ENCODE measurements at places on chromosomes 11 and 22.
A peak's percentile ranks its signal among the peaks of the same experiment; 100 is the strongest.

DNA sequence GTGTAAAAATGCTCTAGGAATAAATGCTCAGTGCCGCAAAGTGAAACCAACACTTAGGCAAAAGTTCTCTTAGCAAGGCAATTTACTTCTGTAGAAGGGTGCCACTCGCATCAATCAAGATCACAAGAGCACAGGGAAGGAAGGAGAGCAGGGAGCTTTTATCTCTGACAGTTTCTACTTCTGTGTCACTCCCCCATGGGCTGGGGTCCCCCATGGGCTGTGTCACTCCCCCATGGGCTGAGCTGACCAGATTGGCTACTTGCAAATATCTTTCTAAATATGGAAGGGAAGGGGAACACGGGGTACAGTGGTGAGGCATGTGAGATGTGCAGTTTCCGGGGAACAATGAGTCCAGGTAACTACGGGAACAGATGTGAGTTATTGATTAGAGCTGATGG, 397 bp downstream of the OR52N2 start:
- peak; percentile 77 for DNase-seq

DNA sequence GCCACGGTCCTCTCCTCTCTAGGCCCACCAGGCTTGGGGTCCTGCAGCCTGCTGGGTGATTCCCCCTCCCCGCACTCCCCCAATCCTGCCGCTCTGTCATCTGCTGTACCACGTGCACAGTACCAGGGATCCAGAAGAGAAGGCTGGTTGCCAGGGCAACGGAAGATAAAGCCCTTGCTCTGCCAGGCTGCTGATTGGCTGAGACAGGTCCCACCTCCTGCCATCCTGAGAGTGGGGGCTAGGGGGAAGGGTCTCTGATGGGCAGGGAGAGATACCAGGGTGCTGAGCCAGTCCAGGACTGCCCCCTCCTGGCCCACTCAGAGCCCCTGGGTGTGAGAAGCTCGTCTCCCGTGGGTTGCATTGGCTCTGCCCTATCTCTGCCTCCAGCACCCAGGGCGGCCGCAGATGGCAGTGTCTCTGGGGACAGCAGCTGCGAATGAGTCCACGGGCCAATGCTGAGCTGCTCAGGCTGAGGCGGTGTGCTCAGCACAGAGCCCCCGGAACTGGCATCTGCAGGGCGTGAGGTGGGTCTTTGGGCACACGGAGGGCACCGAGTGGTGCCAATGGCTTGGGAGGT, at the start of gene SMIM45:
Gene SMIM45 (plus strand): TSS at position 253 of the 577 bp plus-strand sequence.
- no peak for DNase-seq

DNA sequence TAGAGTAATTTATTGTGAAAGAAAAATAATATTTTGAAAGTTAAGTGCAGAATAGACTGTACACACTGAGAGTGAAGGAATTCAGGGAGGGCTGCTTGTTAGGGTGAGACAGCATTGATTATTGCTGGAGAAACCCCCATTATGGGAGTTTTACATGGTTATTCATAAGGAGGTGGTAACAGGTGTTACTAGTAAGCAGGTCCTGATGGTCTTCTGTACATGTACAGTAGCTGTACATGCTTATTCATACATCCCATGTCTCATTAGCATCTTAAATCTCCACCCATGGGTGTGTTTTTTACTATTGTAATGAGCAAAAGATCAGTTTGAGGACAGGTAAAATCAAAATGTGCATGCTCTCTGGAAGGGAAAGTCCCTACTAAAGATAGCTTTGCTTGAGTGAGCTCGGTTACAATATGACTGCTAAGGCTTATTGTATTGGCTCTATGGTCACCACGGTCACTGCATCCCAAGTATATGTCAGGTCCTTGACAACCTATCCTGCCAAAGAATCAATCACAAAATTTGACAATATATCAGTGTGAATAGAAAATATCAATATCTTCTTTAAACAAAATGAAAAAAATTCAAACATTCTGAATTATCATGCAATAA, 6.2 kb downstream of the KDM4F start:
- no peak for DNase-seq

DNA sequence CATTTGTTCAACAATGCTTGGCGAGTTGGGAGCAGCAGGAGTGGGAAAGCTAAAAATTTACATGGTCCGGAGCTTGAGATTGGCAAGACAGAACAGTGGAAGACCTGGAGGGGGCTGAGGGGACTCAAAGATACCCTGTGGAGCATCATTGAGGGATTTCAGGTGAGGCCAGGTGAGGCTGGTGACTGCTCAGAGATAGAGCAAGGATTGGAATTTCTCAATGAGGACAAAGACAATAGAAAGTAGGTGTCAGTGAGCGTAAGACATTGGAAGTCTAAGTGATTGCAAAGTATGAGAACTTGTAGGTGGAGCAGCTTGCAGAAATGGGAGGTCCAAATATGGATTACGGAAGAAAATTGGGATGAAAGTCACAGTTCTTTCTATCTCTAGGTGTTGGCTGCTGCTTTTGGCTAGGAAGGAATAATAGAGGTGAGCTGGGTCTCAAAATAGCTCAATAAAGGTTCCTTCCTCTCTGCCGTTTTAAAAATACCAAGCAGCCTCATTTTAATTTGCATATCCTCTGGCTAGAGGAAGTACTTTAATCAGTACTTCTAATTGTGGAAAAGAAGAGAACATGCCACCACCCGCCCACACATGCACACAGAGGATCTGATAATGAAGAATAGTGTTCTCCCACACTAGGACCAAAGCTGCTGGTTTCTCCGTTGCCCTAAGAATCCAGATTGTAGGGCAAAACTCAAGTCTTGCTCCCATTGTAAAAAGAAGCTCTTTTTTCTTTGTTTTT, 41.8 kb upstream of the SORL1-AS1 start:
- no peak for DNase-seq

DNA sequence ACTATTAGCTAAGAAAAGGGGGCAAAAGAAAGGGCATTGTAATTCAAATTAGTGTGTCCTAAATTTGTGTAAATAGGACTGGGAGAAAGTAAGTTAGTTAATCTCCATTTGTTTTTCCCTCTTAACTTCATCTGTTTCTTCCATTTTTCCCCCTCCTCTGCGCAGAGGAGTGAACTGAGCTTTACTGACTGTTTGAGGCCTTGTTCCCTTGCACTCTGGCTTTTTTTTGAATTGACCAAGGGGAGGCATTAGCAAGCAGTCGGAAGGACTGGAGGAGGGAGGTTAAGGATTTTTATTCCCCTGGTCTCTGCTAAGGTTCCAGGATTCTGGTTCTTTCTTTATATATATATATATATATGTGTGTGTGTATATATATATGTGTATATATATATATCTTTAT, 15.2 kb upstream of the FANCF start:
- DNase-seq = no peak

- DNase-seq = peak; percentile 6
These were observed 8.8 kb downstream of the FOXR1 start for GRCh38 chr11:118980191-118980881.

DNA sequence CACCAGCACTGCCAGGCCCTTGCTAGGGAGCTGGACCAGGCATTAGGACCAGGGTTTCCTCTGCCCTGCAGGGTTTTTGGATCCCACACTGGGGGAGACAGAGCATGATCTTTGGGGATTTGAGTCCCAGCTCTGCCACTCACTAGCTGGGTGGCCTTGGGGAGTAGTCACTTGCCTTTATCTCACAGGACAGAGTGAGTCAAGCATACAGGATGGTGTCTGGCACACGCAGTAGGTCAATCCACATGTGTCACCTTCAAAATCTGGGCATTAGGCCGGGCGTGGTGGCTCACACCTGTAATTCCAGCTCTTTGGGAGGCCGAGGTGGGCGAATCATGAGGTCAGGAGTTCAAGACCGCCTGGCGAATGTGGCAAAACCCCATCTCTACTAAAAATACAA, 2.7 kb downstream of the NEFH start:
- no peak for DNase-seq

- DNase-seq = no peak
These were observed 451.3 kb upstream of the B3GAT1 start for GRCh38 chr11:134863294-134863693.

DNA sequence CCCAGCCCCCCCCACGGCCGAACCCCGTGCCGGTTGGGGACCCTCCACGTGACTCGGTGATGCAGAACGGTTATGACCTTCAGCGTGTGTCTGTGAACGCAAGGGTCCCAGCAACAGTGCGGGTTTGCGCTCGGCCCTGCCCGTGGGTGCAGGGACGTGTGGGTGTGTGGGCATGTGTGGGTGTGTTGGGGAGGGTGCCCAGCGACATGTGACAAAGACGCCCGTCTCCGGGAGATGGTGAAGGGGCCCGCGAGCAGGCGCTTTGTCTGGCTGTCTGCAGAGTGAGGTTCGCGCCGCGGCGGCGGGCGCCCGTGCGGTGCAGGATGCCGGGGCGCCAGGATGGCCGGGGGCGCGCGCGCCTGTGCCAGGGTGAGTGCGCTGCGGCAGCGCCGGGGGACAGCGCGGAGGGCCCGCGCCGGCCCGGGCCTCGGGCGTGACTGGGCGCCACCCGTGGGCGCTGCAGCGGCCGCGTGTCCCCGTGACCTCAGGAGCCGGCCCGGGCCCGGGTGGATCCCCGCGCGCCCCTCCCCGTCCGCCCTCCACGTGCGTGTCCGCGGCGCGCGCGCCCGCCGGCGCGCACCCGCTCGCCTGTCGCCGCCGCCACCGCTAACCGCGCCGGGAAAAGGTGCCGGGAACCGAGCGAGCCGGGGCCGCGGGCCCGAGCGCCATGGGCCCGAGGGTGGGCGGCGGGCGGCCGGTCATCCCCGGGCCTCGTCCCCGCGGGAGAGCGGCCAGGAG, at the start of gene LRFN4:
Gene LRFN4 (plus strand): TSS at position 569 of the 738 bp plus-strand sequence. CDS start 681 bp downstream, outside the sequence.
- no peak for DNase-seq

GRCh38 chr11:72842653-72843330, 28.6 kb downstream of the ATG16L2 start:
- no peak for DNase-seq

GRCh38 chr11:30393012-30393411, 70.1 kb downstream of the ARL14EP start:
- peak; percentile 10 for DNase-seq

DNA sequence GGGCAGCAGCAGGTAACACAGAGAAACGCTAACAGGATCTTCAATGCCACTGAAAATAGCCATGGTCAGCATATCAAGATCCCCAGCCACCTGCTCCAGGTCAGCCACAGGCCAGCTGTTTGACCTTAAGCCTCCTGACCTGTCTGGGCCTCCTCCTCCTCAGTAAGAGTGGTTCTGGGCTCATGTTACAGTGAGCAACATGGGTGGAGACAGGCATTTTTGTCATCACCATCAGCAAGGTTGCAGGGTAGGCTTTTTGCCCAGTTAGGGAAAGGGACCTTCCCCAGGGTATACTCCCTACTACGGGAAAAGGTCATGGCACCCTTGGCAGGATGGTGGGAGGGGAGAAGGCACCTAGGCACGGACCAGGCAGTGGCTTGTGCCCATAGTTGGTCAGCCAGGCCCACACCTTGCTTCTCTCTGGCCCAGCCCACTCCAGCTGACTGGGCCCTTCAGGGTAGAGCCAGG, 131.8 kb upstream of the PARVA start:
- no peak for DNase-seq

GRCh38 chr11:111450480-111451320, 61.5 kb downstream of the BTG4 start:
- no peak for DNase-seq

GRCh38 chr11:118142809-118143208, 9.8 kb downstream of the SCN4B start:
- peak; percentile 46 for DNase-seq

GRCh38 chr11:36156817-36157519, 132.3 kb downstream of the COMMD9 start:
- no peak for DNase-seq

DNA sequence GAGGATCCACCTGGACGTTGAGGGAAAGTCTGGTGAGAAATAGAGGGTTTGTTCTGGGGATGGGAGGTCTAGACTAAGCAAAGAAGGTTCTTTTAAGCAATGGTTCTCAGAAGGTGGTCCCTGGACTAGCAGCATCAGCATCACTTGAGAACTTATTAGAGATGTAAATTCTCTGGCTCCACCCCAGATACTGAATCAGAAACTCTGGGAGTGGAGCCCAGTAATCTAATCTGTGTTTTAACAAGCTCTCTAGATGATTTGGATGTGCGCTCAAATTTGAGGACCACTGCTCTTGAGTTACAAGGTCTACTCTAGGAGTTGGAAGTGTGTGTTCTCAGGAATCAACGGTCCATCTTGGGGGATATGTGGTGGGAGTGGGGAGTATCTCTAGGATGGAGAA, 3.3 kb upstream of the ABCG4 start:
- no peak for DNase-seq

DNA sequence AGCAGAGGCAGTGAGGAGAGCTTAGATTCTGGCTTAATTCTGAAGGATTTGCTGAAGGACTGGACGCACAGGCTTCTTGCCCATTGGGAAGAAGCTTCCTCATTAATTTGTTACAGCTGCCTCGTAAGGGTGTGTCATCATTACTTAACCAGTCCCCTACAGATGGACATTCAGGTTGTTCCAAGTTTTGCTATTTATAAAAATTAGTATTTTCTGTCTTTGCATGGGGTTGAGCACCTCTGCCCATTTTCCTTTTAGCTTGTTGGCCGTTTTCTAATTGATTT, 38.1 kb downstream of the CAPN1 start:
- no peak for DNase-seq

GRCh38 chr11:48064306-48064705, 83.9 kb downstream of the PTPRJ start:
- no peak for DNase-seq

GRCh38 chr11:14312736-14313438, 46.1 kb downstream of the RRAS2 start:
- no peak for DNase-seq

GRCh38 chr11:111378861-111379601, at the start of gene POU2AF1:
Gene POU2AF1 (minus strand): TSS chr11:111379275. CDS start chr11:111379177, 98 bp downstream.
- no peak for DNase-seq

DNA sequence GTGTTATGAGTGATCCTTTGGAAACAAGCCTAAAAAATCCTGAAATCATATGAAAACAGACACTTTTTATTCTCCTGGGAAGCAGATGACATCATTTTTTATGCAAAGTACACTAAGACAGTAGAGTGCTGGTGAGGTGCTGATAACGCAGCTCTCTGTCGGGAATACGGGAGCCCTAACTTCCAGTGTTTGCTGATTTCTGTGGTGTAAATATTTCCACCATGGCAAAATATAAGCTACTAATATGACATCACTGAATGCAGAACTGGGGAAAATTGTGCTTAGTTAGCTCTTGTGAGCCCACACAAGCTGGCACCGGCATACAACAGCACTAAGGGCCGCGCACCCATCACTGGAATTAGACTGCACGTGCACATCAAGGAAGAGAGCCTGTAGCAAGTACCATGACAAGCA, 82.6 kb downstream of the FAM76B start:
- DNase-seq = no peak

- no peak for DNase-seq
These were observed 64.2 kb downstream of the KREMEN1 start for GRCh38 chr22:29136782-29137700.

GRCh38 chr22:37199103-37199759, 11.2 kb upstream of the C1QTNF6 start:
- DNase-seq = peak; percentile 99

GRCh38 chr22:26967282-26967681, 309.9 kb downstream of the MIAT start:
- no peak for DNase-seq
